ENCODE measurements at places on chromosomes 4 and X.
A peak's percentile ranks its signal among the peaks of the same experiment; 100 is the strongest.

DNA sequence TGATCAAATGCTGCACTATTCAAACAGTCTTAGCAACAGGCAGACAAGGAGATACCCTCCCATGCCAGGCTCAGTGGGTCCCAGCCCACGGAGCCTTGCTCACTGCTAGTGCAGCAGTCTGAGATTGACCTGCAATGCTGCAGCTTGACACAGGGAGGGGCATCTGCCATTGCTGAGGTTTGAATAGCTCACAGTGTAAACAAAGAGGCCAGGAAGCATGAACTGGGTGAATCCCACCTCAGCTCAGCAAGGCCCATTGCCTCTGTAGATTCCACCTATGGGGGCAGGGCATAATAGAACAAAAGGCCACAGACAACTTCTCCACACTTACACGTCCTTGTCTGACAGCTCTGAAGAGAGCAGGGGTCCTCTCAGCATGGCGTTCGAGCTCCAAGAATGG lies 26.6 kb upstream of the ZXDB start:
- no peak for DNase-seq

DNA sequence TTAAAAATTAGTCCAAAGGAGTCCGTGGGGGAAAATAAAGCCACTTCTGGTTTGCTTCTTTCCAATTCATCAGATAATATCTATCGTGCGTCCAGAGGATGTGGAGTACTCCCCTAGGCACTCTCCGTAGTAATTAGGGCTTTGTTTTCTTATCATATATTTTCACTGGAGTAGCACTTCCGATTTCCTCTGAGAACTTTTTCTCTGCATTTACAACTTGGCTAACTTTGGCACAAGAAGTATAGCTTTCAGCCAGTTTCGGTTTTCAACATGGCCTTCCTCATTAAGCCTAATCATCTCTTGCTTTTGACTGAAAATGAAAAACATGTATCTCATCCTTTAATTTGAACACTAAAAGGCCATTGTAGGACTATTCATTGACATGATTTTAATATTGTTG lies 80.5 kb downstream of the CASP3 start:
- DNase-seq = no peak

GRCh38 chrX:120727911-120728310 lies 98.1 kb upstream of the C1GALT1C1 start:
- peak; percentile 28 for DNase-seq

DNA sequence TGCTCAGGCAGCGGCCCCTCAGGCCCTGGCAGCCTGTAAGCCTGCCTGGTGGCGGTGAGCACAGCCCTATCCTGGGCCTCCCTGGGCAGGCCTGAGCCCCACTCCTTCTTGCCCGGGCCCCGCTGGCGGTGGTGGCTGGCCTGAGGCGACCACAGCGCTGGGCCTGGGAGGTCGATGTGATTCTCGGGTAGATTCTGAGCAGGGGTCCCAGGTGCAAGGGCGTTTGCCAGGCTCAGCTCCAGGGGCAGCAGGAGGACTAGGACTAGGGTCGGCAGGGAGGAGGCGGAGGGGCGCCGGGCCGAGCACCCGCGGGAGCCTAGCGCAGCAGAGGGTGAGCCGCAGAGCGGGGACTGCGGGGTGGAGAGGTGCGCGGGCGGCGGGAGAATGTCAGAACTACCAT lies 17.0 kb downstream of the FAM9A start:
- DNase-seq = no peak

- peak; percentile 71 for DNase-seq
These were observed 202.0 kb upstream of the GRID2 start for GRCh38 chr4:92101737-92102172.

DNA sequence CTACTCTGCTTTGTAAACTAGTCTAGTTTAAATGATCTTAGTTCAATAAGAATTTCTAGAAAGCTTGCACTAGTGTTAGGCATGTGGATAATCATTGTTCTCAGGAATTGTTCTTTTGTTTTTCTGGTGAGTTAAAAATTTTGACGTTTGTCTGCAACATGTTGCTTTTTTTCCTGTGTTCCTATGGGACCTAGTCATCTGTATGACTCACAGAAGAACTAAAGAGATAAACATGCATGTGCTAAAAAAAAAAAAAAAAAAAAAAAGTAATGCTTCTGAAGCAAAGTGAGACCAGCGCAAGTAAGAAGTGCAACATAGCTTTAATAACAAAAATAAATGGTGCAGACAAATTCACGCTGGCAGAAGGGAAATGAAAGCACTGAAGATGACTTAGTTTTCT lies 471.2 kb downstream of the IQCM start:
- DNase-seq = peak; percentile 49

- no peak for DNase-seq
These were observed 9.5 kb downstream of the CXCL13 start for GRCh38 chr4:77615153-77615552.

GRCh38 chr4:127708985-127709384 lies 21.2 kb upstream of the SLC25A31 start:
- peak; percentile 30 for DNase-seq

- DNase-seq = peak; percentile 66
These were observed at the start of gene TLR1 for GRCh38 chr4:38804654-38805295. TSS of gene TLR1 (minus strand) at chr4:38804791. CDS start at chr4:38798831, 5,960 bp downstream.

Data from fibroblast of gingiva (primary cell).